Heart right ventricle (tissue), 16 donors: ENCODE measurements at places on chromosomes 6 and 20. TPM values are rescaled to one million over a fixed set of nuclear protein-coding genes. Genes with fewer than 3 reads are reported as not detected.

DNA sequence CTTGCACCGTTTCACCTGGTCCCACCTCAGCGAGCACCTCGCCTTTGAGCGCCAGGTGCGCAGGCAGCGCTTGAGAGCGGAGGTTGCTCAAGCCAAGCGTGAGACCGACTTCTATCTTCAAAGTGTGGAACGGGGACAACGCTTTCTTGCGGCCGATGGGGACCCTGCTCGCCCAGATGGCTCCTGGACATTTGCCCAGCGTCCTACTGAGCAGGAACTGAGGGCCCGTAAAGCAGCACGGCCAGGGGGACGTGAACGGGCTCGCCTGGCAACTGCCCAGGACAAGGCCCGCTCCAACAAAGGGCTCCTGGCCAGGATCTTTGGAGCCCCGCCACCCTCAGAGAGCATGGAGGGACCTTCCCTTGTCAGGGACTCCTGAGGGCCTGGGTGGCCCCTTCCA, 1.5 kb downstream of the ABT1 start:
- DNase-seq = no peak

DNA sequence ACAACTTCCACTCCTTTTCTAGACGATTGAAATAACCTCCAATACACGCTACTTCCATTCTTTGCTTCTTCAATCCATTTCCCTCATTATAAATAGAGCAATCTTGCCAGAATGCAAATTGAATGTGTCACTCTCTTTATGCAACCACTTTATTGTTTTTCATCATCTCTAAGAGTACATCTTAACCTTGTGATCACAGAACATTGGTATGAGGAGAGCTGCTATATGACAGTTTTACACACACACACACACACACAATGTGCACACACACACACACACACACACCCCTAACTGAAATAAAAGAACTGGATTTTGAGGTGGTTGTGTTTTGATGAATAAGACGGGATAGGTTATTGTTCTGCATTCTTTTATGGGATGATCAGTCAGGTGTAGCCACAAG, 187.0 kb downstream of the HDGFL1 start:
- DNase-seq = no peak

GRCh38 chr20:33488201-33488600, 1.7 kb upstream of the CBFA2T2 start:
- no peak for DNase-seq

- no peak for DNase-seq
These were observed 43.7 kb downstream of the FRK start for GRCh38 chr6:116016846-116017545.

DNA sequence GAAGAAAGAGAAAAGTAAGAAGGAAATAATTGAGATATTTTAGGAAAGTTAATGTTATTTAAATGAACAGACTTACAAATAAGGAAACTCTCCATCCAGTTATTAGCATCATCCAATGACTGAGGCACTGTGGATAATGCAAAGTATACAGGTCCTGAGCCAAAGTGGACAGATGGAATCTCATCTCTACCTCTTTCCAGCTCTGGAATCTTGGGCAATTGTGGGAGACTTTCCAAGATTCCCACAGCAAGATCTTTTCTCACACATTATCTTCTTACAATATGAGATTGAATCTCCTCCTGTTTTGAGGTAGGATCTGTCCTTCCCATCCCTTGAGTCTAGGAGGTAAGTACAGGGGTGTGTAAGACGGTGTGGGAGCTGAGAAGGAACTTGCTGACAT, 28.9 kb downstream of the HTR1E start:
- DNase-seq = no peak

MKKS gene
- 14.1 TPM for total RNA-seq

SLC26A8 gene
- 0.07 TPM for total RNA-seq
